ENCODE measurements at places on chromosomes 7 and 10.

DNA sequence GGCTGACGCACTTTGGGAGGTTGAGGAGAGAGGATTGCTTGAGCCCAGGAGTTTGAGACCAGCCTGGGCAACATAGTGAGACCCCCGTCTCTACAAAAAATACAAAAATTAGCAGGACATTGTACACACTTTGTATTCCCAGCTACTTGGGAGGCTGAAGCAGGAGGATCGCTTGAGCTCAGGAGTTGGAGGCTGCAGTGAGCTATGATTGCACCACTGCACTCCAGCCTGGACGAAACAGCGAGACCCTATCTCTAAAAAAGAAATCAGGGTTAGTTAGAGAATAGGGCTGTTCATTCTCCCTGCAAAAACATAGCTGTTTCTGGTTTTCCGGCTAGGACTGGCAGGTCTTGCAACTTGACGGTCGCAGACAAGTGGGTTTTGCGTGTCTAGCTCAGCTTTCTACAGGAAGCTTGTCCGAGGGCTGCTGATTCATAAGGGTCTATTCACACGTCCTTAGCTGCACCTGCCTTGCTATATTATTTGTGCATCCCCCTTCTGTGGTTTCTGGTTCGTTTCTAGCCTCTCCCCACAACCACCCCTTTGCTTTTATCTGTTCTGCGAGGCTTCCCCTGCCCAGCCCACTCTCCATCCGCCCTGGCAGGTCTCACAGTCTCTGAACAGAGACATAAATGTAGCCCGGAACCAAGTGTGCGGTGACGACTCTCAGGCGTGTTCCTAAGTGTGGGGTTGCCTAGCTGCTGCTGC lies 10.7 kb downstream of the AMZ1 start:
- DNase-seq: no peak

DNA sequence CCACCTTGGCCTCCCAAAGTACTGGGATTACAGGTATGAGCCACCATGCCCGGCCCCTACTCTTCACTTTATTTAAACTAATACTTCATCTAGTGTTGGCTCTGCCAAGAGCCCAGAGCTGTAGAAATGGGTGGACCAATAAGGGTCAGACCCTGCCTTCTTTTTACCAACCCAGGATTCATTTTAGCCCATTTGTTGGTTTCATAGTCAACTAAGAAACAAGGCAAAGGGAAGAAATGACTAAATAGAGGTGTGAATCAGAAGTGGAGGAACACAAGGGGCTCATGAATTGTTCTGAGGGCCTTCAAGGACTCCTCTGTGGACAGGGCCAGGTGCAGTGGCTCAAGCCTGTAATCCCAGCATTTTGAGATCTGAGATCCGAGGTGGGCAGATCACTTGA lies 1.1 kb downstream of the ANKRD2 start:
- no peak for DNase-seq

DNA sequence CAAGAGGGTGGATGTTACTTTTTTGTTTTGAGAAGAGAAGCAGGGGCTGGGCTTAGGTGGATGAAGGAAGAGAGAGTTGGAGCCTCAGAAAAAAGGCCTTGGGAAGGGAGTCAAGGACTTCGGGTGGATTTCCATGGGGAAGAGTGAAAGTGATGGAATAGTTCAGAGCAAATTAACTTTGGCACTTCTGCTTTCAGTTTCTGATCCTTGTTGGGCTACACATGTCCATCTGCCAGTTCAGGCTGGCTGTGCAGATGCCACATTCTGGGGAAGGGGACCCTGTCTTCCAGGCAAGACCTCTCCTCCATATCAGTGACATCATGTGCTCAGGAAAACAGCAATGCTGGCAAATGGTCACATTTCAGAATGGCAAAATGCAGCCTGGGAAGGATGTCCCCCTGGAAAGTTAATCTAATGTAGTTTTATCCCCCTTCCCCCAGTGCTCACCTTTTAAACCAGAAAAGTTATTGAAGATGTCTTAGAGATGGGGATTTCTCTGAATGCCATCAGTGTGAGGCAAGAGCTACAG lies 86.0 kb downstream of the WDFY4 start:
- DNase-seq: no peak

- no peak for DNase-seq
These were observed 133.7 kb upstream of the SH2B2 start for GRCh38 chr7:102152672-102153598.

DNA sequence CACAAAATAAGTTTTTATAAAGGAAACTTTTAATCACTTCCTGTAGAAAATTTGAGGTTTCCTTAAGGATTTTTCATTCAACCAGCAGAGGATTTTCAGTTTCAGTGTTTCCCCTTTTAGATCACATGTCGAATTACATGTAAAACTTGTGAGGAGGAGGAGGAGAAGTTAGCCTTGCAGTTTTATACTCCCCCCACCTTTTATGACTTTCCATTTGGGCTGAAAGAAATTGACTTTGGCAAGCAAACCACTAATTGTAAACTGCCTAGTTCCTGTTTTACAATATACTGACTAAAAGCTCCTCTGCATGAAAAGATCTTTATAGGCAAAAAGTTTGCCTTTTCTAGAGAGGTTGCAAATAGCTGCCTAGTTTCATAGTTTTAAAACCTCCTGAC lies 3.0 kb downstream of the BAMBI start:
- peak; percentile 56 for DNase-seq

DNA sequence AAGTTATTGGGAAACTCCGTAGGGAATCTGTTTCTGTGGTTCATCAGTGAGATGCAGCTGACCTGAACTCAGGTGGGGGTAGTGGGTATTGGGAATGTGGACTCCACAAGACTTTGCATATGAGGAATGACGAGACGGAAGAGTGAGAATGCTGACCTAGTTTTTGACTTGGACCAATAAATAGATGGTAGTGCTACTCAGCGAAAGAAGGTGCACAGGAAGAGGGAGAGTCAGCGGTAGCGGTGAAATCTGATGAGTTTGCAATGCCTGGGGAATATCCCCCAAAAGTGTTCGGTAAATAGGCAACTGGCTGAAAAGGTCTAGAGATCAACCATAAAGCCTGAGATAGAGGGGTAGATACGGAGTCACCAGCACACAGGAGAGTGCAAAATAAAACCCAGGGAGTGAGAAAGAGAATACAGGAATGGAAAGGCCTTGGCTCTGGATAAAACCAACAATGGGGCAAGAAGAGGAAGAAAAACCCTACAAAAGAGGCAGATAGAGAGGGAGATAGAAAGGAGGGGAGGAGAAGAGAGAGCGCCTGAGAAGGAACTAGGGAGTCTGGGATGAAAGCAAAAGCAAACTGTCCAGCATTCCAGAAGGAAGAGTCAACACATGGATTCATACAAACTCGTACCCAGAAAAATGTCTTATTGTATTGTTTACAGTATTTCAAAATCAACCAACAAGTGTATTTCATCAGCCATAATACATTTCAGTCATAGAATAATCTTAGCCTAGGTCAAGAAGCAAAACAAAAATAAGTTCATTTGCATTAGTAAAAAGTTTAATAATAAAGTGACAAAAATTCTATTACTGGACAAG lies 5.4 kb downstream of the ARHGAP21 start:
- DNase-seq: no peak

- no peak for DNase-seq
These were observed 34.9 kb upstream of the TLL2 start for GRCh38 chr10:96548589-96548988.

- no peak for DNase-seq
These were observed 59.4 kb downstream of the CDK14 start for GRCh38 chr7:90655566-90655965.

- DNase-seq: no peak
These were observed 36.1 kb downstream of the ETV1 start for GRCh38 chr7:13953368-13953767.

GRCh38 chr10:93566435-93567276 lies at the start of gene FFAR4:
FFAR4 (plus strand) TSS chr10:93566665; CDS start chr10:93566721, 56 bp downstream.
- no peak for DNase-seq

DNA sequence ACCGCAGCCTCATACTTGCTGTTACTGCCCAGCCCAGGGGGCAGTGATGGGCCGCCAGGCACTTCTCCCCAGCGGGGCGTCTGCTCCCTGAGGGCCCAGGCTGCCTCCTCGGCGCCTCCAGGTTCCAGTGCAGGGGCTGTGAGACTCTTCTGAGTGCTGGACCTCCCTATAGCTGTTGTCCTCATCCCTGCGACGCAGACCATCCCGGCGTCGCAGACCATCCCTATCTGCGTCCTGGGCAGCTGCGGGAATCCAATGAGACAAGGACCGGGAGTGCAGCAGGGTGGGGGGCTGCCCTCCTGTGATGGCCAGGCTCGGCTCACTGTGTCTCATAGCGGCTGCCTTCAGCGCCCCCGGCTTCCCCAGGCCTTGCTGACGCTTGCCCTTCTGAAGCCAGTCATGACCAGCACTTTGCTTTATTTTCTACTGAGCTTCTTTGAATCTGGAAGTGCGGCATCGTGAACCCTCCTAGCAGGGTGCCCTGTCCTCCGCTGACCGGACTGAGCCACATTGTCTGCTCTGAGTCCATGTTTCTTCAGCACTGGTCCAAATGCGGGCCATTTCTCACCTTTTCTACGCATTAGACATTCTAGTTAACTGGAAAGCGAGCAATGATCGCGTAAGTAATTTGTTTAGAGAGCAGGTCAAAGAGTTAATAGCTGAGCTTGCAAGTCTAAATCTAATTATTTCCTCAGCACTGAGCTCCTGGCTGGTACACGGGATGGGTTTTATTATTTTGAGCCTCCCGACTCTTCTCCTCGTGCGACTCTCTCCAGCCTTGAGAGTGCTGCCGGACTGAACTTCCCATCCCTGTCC lies 339.5 kb downstream of the WDR37 start:
- no peak for DNase-seq

DNA sequence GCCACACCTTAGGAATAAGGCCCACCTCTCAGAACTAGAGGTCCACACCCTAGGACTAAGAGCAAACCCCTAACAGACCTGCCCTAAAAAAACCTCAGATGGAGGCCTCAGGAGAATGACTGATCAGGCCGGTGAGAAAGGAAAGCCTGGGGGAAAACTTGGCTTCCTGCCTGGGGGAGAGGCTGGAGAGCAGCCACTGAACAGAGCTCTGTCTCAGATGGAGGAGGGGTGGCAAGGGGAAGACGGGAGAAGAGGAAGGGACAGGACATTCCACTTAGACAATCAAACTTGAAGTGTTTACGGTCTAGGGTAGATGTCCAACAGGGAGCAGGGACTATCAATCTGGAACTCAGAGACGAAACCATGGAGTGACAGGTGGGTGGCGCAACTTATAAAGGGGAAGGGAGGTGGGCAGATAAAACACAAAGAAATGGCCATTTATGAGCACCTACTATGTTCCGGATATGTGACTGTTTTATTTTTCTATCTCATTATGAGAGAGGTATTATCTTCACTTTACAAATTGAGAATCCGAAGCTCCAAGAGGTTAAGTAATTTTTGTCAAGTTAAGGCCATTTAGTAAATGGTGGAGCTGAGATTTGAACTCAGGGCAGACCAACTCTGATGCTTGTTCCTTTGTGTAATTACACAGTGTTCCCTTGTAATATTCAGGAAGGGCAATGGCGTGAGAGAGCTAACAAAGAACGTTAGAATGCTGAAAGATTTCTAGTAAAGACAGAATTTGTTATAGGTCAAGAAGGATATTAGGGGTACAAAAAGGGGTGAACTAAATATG lies 82.6 kb downstream of the DNMBP start:
- DNase-seq: no peak

DNA sequence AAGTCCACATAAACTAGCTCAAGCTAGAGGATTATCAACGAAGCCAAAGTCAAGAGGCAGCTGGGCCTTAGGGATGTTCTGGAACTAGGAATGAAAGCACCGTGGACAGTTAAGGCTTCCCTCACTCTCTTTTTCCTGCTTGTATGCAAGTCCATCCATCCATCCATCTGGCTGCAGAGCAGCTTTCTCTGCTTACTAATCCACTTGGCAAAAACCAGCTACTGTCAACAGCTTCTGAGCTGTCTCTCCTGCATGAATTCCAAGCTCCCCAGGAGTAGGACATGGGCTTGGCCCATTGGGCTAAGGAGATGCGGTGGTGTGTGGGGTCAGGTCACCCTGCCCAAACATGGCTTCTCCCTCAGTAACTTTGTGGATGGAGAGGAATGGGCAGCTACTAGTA lies 66.2 kb downstream of the NAMPT start:
- DNase-seq: no peak

GRCh38 chr7:106009503-106010226 lies 46.6 kb downstream of the CDHR3 start:
- DNase-seq: peak; percentile 51

DNA sequence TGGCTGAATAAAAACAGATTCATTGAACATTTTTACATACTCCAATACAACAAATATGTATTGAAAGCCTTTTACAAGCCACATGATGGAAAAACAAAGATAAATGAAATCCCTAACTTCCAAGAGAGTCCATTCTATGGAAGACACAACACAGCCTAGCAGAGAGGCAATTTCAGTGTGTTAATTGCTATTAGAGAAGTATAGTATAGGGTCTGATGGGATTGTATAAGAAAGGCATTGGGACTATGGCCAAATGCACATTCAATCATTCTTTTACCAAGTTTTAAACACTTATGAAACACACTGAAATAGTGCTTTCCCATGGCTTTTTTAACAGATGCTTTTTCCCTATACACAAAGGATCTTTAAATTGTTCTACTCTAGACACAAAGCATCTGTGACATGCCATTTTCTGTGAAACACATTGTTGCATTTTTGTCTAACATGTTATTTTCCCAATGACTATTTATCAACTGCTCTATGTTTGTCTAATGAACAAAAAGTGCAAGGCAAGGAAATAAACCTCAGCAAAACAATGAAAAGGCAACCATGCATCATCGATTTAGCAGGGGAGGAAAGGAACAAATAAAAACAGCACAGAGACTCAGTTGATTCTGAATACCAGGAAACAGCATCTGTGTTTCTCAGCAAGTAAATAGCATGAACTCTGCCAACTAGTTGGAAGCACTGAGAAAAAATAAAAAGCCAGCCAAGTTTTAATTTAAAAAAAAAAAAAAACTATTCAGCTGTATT lies 42.4 kb upstream of the PHYHIPL start:
- no peak for DNase-seq

DNA sequence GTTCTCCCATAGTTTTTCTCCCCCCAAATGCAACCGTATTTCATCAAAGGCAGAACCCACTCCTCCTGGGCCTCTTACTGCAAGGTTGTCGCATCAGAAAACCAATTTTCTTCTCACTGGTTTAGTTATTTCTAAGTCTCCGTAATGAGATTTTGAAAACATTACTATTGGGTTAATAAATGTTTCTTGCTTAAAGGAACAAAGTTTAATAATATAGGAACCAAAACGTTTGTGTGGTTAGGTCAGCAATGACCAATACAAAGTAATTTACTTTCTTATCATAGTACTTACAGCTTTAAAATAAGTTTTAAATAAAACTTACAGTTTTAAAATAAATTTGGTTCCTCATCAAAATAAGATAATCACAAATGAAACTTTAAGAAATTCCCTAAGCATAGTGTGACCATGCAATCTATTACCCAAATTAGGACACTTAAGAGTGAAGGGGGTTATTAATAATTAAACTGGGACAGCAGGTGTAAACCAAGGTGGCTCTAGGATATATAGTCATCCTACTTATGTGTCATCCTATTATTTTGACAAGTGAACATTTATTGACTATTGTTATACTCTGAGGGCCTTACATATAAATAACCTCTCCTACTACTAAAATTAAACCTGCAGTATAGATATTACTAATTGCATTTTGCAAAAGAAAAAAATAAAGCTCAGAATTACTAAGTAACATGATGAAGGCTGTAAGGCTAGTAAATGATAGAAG lies 415.4 kb upstream of the LRRN3 start:
- DNase-seq: no peak

GRCh38 chr10:122342293-122343134 lies 32.0 kb upstream of the PLEKHA1 start:
- DNase-seq: peak; percentile 25

GRCh38 chr10:5885619-5886018 lies 4.1 kb downstream of the ANKRD16 start:
- no peak for DNase-seq
